ENCODE measurements at places on chromosomes 2 and 18.

DNA sequence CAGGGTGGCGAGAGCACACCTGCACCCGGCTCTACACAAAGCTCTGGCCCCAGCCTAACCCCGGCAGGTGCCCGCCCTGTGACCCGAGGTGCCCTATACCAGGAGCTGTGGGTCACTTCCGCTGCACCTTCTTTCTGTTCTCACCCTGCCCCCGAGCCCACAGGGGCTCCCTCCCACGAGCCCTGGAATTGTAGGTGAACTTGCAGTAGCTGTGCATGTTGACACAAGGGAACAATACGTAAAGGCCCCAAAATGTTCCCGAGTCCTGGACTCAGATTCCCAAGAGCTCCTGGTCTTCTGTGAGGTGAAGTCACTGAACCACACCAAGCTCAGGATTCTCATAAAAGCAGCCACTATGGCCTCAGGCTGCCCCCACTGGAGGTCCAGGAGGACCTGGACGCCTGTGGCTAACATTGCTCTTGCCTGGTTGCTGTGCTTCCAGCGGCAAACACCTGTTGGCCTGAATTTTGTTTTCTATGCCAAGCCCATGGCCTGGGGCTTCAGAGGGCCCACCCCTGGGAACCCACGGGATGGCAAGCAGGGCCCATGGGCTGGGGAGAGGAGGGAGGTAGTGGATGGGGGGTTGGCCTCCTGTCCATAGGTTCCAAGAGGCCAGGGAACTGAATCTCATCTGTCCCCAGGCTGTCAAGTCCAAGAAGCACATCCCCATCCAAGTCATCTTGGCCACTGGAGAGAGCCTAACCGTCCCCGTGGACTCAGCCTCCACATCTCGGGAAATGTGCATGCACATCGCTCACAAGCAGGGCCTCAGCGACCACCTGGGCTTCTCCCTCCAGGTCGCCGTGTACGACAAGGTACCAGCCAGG is 23.2 kb upstream of the GPR17 start:
- no peak for DNase-seq

DNA sequence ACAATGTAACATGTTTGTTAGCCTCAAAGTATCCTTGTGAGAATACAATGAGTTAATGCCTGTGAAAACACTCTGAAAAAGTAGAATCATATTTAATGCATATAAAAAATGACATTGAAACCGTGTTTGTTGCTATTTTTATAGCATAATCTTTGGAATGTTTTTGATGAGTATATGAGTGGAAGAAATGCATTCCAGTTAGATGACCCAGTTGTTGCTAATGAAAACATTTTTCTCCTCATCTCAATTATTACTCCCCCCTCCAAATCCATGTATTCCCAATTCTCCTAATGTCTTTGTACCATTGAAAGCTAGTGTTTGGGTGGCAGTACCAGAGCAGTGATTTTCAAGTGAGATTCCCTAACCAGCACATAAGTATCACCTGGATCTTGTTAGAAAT is 67.1 kb upstream of the DSEL start:
- DNase-seq = no peak

- DNase-seq = no peak
Measured at GRCh38 chr2:217905896-217906295, 96.9 kb downstream of the TNS1 start.

DNA sequence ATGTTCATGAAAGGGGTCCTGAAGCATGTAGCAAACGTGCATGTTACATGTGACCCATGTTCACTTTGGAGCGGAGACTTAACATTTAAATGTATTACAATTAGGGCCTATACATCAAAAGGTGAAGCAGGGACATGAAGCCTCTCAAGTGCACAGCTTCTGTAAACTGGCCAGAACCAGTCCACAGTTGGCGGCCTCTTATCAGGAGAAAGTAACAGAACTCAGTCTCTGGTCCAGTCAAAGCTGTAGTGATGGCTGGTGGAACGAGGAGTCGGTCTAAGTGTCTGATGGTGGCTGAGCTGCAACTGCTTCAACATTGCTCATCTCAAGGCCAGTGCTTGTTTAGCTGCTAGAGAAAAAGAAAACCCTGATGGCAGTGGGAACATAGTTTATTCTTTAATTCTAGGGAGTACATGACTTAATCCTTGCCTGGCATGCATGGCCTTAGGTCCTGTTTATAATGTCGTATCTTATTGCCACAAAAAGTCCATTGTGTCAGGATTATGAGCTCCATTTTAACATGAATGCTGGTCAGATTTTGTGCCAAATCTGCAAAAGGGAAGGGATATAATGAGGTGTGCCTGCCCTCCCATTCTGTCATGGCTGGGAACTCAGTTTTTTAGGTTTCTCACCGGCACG is 22.2 kb upstream of the YES1 start:
- DNase-seq = no peak

DNA sequence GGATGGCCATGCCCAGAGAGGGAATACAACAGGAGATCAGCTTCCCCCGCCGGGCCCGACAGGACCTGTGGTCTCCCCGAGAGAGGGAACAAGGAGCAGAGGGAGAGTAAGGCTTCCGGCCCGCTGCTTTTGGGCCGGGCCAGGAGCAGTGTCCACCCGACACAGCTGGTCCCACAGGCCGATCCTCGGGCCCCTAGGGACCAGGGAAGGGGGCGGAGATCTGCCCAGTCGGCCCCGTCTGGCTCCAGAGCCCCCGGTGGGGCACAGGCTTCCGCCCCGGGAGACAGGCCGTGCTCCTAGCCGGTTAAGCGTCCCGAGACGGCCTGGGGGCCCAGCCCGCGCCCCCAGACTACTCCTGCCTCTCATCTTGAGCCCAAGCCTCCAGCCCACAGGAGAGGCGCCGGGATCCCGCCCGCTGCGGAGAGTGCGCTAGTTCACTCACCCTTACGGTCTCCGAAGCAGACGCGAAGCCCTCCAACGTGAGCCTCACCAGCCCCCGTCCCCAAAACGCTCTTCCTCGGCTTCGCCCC is at the start of gene MCFD2:
MCFD2 (minus strand) TSS at position 526 of the 530 bp plus-strand sequence. CDS start 6,635 bp downstream, outside the sequence.
- no peak for DNase-seq

DNA sequence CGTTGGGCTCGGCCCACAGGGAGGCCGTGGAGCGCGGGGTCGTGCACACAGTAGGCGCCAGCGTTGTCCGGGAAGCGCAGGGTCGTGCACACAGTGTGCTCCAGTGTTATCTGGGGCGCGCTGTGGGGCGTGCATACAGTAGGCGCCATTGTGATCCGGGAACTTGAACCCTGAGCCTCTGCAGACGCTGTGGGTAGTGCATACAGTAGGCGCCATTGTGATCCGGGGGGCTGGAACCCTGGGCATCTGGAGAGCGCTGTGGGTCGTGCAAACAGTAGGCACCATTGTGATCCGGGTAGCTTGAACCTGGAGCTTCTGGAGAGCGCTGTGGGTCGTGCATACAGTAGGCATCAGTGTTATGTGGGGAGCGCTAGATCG is 793 bp downstream of the ZNF236 start:
- no peak for DNase-seq

GRCh38 chr2:39375917-39376316 is 61.2 kb downstream of the MAP4K3 start:
- DNase-seq = no peak

GRCh38 chr2:134532537-134532936 is 186.3 kb downstream of the TMEM163 start:
- DNase-seq = no peak

DNA sequence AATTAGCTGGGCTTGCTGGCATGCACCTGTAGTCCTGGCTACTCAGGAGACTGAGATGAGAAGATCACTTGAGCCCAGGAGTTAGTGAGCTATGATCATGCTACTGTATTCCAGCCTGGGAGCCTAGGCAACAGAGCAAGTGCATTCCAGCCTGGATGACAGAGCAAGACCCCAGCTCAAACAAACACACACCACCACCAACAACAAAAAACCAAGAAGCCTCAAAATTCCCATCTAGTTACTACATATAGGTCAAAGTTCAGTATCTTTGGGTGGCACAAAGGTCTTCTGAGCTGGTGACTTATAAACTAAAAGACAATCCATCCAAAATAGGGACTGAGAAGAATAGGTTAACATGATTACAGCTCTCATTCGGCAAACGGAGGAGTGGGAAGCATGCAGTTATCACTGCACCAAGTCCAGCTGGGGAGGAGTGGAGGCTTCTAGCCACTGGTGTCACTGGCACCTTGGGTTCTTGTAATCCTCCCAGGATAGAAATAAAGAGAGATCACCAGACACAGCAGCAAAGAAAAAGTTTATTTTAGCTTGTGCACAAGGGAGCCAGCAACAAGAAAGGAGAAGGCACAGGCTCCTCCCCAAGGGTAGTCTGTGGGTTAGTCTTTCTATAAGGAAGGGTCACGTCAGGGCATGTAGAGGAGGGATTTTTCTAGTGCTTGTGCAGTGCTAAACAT is 57.4 kb downstream of the SH2D6 start:
- DNase-seq = no peak
